ENCODE measurements at places on chromosomes 13 and 19.

DNA sequence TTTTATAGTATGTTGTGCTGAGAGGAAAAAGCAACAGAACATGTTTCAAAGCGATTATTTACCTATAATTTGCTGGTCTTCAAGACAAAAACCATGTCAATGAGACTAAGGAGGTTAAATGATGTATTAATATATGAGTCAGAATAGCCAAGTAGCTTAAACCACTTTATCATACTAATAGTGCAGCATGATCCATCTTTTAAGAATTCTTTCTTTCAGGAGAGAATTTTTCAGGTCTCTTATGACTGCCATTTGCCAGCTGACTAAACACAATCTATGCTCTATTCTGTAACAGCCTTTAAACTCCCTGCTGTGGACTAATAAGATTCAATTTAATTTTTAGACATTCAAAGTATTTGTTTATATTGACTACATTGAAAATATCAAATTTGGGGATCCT is 93.7 kb downstream of the TRPC4 start:
- no peak for DNase-seq

- DNase-seq, result no peak
These were observed 219.9 kb downstream of the ZIC5 start for GRCh38 chr13:99751517-99752199.

DNA sequence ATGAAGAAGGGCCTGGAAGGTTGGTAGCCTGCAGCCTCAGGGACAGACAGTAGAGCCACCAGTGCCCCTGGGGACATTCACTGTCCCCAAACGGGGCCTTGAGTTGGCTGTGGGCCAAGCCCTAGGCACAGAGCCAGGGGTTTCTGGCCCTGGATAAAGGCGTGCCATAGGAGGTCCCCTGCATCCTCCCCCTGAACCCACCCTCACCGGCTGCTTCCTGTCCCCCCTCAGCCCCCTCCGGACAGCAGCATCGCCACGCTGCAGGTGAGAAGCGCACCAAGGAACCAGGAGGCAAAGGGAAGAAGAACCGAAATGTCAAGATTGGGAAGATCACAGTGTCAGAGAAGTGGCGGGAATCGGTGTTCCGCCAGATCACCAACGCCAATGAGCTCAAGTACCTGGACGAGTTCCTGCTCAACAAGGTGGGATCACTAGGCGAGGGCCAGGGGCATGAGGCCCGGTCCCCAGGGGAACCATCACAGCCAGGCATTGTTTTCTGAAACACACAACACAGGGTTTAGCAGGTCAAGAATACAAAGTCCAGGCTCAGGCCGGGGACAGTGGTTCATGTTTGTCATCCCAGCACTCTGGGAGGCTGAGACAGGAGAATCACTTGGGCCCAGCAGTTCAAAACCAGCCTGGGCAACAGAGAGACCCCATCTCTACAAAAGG is 14.6 kb upstream of the USE1 start:
- no peak for DNase-seq

- DNase-seq, result no peak
These were observed 10.6 kb upstream of the ZNF556 start for GRCh38 chr19:2856457-2857050.

- DNase-seq, result no peak
These were observed 1.1 kb downstream of the COMP start for GRCh38 chr19:18789883-18790565.

- DNase-seq, result peak; percentile 88
These were observed 13.0 kb upstream of the JUND start for GRCh38 chr19:18294467-18294864.

GRCh38 chr13:107788464-107789165 is 426.7 kb downstream of the LIG4 start:
- no peak for DNase-seq

- no peak for DNase-seq
These were observed 15.8 kb downstream of the BRD4 start for GRCh38 chr19:15316498-15316897.

DNA sequence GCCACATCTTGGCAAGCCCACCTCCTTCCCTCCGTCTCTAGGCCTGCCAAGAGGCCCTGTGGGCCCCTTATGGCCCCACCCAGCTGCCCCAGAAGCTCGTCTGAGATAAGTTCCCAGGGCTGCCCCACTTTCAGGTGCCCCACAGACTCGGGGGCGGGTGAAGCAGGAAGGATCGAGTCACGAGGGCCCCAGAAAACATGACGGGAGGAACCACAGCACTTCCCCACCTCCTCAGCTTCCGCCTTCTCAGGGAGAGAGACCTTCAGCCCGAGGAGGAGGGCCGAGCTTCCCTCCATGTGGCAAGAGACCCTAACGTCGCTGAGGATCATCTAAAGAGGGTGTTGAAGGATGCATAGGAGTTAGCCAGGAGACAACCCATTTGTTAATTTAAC is 4.5 kb upstream of the IL12RB1 start:
- DNase-seq, result peak; percentile 57

- no peak for DNase-seq
These were observed 2.8 kb upstream of the A1BG start for GRCh38 chr19:58355908-58356765.

All from stimulated activated CD4-positive, alpha-beta T cell treated with anti-CD3 and anti-CD28 coated beads, TNF-alpha, amount 100 ng/mL, for 4 hours (primary cell).